ENCODE measurements at places on chromosomes 4 and X.

DNA sequence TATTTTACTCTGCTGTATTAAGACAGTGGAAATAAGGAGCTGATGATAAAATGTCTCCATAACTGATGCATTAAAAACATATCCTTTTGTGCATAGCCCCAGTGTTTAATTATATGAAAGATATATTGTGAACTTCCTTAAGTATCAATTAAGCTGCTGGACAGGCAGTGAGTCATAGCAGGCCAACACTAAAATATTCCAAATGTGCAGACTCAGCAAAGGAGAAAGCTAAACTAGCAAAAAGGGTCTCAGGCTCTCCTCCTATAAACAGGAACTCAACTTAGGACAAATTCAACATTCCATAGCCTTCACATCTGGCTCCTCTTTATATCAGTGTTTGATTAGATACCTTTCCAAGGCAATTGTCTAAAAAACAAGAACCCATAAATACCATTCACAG lies 15.6 kb downstream of the TNMD start:
- DNase-seq = no peak

DNA sequence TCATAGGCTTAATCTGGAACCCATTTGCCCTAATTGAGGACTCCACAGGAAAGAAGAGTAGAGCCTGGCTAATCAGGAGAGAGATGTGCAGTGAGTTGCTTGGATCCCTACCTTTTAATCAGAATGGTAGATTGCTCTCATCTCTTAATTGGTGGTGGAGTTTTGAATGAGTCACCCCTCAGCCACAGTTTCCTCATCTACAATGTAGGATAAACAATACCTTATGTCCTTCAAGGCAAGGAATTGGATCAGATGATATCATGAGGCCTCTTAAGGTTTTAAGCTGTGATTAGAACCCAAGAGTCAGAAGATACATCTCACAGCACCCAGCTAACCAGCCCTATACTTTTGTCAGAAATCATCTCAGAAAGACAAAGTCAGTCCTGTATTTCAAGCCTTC lies 39.1 kb downstream of the PDGFRA start:
- DNase-seq = no peak

- DNase-seq = no peak
Measured at GRCh38 chrX:141469469-141469868, 115.1 kb downstream of the SPANXA1 start.

DNA sequence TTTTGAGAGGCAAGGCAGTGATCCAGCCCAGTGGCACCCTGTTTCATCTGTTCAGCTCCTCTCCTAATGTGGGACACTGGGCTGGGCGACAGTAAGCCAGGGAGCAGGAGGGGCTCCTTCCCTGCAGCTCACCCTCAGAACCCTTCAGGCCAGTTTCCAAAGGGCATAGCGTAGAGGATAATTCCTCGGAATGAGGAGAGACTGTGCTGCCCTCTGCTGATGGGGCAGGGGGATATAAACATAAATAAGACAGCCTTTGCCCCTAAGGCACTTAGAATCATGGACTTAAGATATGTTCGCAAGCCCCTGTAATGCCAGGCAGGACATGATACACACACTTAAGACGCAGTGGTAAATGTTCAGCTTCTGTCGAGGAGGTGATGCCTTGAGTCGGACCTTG lies 27.9 kb upstream of the ZNF185 start:
- no peak for DNase-seq
